ENCODE measurements at places on chromosomes 2 and 18. TPM values are rescaled to one million over a fixed set of nuclear protein-coding genes. Genes with fewer than 3 reads are reported as not detected.

DNA sequence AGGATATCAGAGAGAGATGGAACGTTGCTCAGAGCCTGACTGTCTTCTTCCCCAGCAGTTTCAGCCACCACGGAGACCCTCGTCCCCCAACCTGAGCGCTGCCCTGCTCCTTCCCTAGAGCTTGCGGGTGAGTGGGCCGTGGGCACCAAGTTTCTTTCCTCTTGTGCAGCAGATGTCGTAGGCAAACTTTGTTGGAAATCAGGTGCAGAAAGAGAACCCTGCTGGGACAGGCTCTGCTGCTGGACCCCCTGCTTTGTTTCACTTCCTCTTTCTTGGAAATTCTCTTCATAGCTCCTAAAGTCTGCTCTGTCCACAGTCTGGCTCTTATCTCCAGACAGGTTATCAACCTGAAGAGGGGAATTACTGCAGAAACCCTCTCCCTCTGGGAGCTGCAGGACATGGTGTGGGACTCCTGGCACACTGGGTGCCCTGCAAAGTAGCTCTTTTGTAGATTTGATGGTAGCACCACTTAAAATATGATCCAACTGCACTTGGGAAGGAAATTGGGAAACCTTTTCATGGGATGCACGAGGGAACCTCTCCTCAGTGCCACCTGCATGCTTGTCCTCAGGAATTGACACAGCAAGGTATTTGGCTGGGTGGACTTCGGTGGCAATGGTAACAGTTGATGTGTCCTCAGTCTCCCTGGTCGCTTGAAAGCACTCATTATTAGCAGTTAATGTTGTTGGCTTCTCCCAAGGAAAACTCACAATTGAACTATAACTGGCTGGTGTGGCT is 92.2 kb downstream of the ALPK2 start:
- H3K27ac ChIP-seq, result no peak overlapping the region
- H3K4me3 ChIP-seq, result no peak overlapping the region
- no peaks in the 10 kb centered on the region for H3K36me3 ChIP-seq
- no peak for DNase-seq
- peaks cover 12% of the 10 kb centered on the region for H3K4me1 ChIP-seq
- H3K27me3 ChIP-seq, result no peaks in the 10 kb centered on the region

DNA sequence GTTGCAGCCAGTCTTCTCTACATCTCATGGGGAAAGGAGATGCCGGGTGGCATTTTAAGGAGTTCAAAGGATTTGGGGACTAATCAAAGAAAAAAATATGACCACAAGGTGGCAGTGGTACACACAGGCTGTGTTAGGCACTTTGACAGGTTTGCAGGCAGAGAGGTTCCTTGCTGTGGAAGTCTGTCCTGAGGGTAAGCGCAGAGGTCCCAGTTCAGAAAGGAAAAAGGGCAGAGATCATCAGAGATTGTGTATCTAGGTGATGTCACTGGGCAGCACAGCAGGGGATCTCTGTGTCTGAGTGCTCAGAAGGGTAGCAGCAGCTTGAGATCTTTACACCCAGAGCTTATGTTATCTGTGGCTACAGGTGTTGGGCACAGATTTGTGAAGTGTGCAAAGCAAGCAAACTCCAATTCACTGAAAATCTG is 231.4 kb downstream of the LRRTM1 start:
- H3K4me3 ChIP-seq, result no peak overlapping the region
- DNase-seq, result peak; percentile 67
- no peaks in the 10 kb centered on the region for H3K36me3 ChIP-seq
- H3K27me3 ChIP-seq, result 0 out of 2 replicates have a peak, but pooled peaks cover 8% of the 10 kb centered on the region

DNA sequence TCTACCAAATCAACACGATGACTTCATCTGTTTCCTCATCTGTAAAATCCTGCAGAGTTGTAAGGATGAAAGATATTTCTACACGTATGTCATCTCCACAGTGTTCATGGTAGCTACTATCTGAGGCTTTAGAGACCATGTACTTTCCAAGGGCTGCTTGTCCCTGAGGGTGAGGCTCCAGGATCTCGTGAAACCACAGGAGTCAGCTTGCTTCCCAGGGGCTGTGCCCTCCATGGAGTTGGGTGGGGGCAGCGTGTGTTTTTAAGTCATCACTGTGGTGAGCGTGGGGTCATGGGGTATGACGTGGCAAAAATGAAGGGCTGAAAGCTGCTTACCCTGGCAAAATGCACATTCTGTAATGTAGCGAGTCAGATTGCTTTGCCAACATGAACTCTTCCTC is 81.6 kb downstream of the ASAP2 start:
- peak overlapping the region; percentile 15 for H3K4me3 ChIP-seq
- peaks cover 56% of the 10 kb centered on the region for H3K4me1 ChIP-seq

- no peak for DNase-seq
- no peak overlapping the region for H3K27ac ChIP-seq
- H3K4me3 ChIP-seq, result no peak overlapping the region
- no peaks in the 10 kb centered on the region for H3K4me1 ChIP-seq
- H3K36me3 ChIP-seq, result no peaks in the 10 kb centered on the region
- H3K27me3 ChIP-seq, result no peaks in the 10 kb centered on the region
These were observed 216.1 kb downstream of the ETAA1 start for GRCh38 chr2:67613227-67613626.

- H3K4me3 ChIP-seq, result no peak overlapping the region
- H3K27me3 ChIP-seq, result peaks cover 49% of the 10 kb centered on the region
- H3K27ac ChIP-seq, result no peak overlapping the region
- no peaks in the 10 kb centered on the region for H3K36me3 ChIP-seq
These were observed 140.8 kb downstream of the TTN start for GRCh38 chr2:178666458-178666857.

The TAF4B gene
- 13.0 TPM for total RNA-seq

The SLC9A4 gene
- total RNA-seq, result 0.04 TPM

- no peak overlapping the region for H3K27ac ChIP-seq
- H3K4me1 ChIP-seq, result no peaks in the 10 kb centered on the region
- no peak overlapping the region for H3K4me3 ChIP-seq
- H3K36me3 ChIP-seq, result 0 out of 2 replicates have a peak, but pooled peaks cover 6% of the 10 kb centered on the region
These were observed 27.7 kb downstream of the ELP2 start for GRCh38 chr18:36157441-36157840.

- H3K27ac ChIP-seq, result no peak overlapping the region
- H3K4me3 ChIP-seq, result no peak overlapping the region
- H3K27me3 ChIP-seq, result peaks cover 3% of the 10 kb centered on the region
- no peaks in the 10 kb centered on the region for H3K4me1 ChIP-seq
- no peaks in the 10 kb centered on the region for H3K36me3 ChIP-seq
- no peak for DNase-seq
These were observed 975.1 kb downstream of the BCL11A start for GRCh38 chr2:59578349-59578748.

DNA sequence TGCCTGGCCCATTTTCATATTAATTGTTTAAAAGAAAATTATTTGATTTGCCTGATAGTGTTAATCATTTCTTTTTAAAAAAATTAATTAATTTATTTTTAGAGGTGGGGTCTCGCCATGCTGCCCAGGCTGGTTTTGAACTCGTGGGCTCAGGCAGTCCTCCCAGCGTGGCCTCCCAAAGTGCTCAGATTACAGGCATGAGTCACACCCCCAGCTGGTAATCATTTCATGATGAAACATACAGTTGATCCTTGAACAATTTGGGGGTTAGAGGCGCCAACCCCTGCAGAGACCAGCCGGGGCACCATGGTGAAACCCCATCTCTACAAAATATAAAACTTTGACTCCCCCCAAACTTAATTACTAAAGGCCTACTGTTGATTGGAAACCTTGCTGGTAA is 7.9 kb downstream of the GPN1 start:
- no peak for DNase-seq
- H3K27ac ChIP-seq, result no peak overlapping the region
- peaks cover 22% of the 10 kb centered on the region for H3K4me1 ChIP-seq
- H3K36me3 ChIP-seq, result peaks cover 49% of the 10 kb centered on the region

The NR4A2 gene
- total RNA-seq, result 12.0 TPM

DNA sequence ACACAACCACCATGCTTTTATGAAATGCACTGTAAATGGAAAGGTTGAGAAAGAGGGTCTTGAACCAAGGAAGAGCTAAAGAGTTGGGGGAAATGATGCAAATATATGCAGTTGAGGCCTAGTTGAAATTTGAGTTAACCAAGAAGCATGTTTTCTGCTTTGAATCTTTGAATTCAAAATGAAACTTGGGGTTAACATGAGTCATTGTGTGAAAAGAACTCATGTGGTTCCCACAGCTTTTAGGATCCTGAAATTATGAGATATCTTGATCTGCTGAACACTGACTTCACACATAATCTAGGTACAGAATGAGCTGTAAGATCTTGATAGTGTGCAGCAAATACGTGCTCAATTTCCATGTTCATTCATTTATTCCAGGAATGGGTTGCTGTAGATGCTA is 422.9 kb upstream of the TRIB2 start:
- no peak overlapping the region for H3K27ac ChIP-seq
- H3K27me3 ChIP-seq, result no peaks in the 10 kb centered on the region
- H3K36me3 ChIP-seq, result no peaks in the 10 kb centered on the region
- no peak overlapping the region for H3K4me3 ChIP-seq
- no peak for DNase-seq

The TLX2 gene
- total RNA-seq, result 3.4 TPM

DNA sequence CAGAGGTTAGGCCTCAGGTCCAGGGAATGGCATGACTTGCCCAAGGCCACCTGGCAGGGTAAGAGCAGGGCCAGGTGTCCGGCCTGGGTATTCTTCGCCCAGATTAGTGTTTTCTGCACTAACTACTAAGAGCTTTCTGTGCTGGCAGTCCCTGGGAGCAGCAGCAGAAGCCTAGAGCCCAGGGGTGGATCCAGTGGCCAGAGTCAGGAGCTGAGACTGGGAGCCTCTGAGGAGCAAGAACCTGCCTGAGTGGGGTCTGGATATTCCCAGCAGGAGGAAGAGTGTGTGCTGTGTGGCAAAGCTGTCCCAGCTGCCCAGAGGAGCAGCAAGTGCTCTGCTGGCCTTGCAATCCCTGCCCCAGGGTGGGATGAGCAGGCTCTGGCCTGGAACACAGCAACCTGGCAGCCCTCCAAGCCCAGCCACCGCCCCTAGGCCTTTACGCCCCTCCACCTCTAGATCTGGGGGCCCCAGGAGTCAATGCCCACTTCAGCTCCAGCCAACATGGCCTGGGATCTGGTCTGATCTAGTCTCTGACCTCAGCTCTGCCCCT is 30.7 kb upstream of the GPAT2 start:
- H3K27ac ChIP-seq, result no peak overlapping the region
- H3K4me3 ChIP-seq, result no peak overlapping the region
- no peak for DNase-seq
- H3K36me3 ChIP-seq, result no peaks in the 10 kb centered on the region
- H3K27me3 ChIP-seq, result no peaks in the 10 kb centered on the region

- no peak for DNase-seq
- no peak overlapping the region for H3K4me3 ChIP-seq
- H3K36me3 ChIP-seq, result no peaks in the 10 kb centered on the region
- no peak overlapping the region for H3K27ac ChIP-seq
- no peaks in the 10 kb centered on the region for H3K27me3 ChIP-seq
- H3K4me1 ChIP-seq, result no peaks in the 10 kb centered on the region
These were observed 34.9 kb upstream of the TFCP2L1 start for GRCh38 chr2:121319941-121320340.
